ENCODE measurements at places on chromosomes 6 and 20.

DNA sequence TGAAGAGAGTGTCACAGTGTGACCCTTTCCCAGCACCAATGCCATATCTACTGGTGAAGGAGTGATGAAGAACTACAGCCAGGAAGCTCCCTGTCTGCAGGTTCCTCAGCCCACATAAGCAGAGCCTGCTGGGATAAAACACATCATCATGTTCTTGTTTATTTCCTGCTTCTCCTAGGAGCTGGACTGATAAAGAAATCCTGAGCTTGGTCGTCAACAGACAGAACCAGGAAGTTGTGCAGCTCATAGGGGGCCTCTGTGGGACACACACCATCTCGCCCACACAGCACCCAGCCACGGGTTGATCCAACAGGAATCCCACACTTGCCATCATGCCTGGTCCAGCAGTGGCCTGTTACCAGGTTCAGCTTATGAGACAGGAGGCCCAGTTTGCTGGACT is 2.8 kb upstream of the CSTL1 start:
- no peak for DNase-seq

DNA sequence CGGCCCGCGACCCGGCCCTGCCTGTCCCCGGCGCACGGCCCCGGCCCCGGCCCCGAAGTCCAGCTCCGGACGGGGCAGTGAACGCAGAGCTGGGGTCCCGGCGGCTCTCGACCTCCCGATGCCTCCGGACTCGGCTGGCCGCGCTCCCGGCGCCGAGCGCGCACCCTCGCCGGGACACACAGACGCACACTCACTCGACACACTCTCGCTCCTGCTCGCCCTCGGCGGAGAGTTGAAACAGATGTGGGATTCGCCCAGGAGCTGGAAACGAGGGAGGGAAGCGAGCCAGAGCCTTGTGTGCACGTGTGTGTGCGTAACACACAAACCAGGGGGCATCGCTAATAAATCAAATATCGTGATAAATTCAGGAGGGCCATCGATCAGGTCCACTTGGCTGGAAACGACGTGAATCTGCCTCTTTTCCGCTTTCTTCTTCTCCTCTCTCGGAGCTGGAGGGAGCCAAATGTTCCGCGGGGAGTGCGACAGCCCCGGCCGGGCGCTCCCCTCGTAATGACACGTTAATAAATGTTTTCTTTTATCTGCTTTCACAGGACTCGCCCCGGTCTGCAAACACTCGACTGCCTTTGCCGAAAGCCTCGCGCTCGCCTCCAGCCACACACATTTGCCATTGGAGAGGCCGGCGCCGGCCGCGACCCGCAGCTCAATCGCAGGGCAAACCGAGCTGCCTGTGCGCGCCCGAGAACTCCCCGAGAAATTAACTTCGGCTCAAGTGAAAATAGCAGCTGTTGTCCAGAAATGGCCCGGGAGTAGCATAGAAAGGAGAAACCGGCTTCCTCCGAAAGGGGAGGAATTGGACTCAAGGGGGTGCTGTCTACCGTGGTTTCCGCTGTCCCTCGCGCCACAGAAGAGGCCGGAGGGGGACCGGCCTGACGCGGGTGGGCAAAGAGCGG is 828 bp upstream of the SULF2 start:
- peak; percentile 54 for DNase-seq

GRCh38 chr6:156781861-156782631 is 4.9 kb downstream of the ARID1B start:
- DNase-seq, result no peak

DNA sequence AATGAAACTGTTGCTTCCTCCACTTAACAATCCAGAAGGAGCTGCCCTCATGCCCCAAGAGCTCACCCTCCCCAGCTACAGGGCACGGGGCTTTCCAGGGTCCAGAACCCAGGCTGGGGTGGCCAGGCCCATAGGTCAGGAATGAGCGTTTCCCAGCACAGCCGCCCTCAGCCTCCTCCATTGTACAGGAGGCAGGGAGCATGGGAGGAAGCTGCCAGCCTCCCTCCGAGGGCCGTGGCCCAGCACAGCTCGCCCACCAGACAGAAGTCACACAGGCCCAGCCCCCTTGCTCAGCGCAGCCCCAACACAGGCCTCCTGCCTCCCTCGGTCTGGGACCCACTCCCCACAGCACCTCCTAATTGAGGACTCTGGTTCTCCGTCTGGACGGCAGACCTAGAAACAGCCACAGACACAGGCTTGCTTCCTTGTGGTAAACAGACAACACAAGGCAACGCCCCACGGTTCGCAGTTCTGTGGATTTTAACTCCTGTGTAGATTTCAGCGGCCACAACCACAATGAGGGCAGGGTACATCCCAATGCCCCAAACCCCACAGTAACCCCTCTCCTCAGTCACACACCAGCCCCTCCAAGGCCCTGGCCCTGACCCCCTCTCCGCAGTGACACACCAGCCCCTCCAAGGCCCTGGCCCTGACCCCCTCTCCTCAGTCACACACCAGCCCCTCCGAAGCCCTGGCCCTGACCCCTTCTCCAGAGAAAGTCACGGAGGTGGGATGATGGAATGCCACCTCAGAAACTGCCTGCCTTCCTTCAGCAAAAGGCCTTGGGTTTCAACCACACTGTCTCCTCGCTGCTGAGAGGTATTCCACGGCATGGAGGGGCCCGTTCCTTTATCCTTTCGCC is 173.5 kb downstream of the DLL1 start:
- no peak for DNase-seq

DNA sequence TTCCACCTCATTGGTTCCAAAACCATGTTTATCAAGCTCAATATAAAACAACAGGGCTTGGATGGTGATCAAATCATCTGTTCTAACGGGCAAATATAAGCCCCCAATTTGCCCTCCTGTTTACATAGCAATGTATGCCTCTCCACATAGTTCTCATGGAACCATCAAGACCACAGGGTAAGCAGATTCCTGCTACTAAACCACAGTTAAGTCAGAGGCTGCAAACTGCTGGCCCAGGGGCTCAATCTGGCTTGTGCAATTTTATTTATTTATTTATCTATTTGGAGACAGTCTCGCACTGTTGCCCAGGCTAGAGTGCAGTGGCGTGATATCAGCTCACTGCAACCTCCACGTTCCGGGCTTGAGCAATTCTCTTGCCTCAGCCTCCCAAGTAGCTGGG is 18.9 kb upstream of the MTHFD1L start:
- DNase-seq, result no peak

DNA sequence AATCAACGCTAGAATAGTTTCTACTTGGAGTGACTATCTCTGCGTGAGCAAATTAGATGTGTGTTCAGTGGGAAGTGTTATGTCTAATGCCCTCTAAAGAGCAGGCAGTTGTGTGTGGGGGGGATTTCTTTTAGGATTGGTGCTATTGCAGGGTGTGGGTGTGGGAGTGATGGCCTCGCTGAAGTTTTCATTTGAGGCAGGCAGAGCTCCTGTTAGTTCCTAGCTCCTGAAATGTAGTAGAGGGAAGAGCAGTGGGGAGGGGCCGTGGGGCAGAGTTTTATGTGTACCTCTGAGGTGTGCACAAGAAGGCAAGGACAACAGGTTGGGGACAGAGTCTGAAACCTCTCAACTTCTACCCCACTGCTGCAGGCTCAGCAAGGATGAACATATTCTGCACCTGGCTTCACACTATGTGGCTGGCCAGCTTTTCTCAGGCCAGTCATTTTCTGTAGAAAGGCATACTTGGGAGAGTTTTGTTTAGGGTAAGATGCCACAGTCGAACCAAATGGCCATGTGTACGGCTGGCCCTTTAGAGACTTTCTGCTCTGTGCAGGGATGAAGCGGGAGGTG is 229.2 kb upstream of the SUPT3H start:
- DNase-seq, result peak; percentile 88

- no peak for DNase-seq
Observed at GRCh38 chr6:130946076-130946475, 117.0 kb downstream of the EPB41L2 start.

DNA sequence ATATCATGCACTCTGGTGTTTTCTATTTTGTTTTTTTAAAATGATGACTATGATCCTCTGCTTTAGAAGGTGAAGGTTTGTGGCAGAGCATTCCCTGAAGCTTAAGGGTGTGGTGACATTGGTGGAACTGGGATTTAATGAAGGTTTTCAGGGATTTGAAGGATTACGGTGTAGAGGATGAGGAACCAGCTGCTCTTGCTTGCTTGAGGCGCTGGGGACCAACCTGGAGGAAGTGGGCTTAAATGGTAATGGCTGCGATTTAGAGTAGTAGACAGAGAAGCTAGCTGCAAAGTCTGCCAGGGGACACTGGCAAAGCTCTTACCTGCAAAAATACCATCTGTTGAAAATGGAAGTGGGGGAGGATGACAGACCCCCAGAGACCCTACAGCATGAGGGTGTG is 241.8 kb downstream of the CLIC5 start:
- no peak for DNase-seq

DNA sequence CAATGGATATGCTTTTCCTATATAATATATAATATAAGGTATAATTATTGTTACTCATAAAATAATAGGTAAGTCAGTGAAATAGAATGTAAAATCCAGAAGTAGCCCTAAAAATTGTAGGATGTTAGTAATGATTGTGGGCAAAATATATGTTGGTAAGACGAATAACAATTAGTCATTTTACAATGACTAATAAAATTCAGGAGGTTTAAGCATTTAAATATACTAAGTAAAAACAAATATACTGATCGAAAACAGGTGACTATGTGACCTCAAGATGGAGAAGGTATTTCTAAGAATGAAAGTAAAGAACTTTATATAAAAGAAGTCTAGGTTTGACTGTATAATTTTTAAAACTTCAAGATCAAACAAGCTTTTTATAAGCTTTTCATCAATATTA is 28.9 kb downstream of the FUCA2 start:
- no peak for DNase-seq

DNA sequence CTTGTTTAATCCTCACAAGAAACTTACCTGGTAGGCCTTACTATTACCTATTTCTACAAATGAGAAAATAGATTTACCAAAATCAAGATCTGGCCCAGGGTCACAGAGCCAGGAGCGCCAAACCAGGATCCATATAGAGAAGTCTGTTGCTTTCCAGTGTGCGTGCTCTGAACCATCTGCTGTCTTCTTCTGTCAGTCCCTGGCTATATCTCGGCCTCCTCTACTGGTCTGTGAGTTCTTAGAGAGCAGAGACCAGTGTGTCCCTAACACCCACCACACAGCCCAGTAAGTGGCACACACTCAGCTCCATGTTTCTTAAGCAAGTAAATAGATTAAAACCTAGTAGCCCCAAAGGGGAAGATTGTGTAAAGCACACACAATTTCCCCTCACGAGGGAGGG is 18.9 kb upstream of the ENPP5 start:
- no peak for DNase-seq
